Ovary (tissue), 10 donors: ENCODE measurements at places on chromosomes 2 and 18. TPM values are rescaled to one million over a fixed set of nuclear protein-coding genes. Genes with fewer than 3 reads are reported as not detected.
A peak's percentile ranks its signal among the peaks of the same experiment; 100 is the strongest.

- no peak for DNase-seq
Measured at GRCh38 chr2:47063538-47063930, 91.6 kb downstream of the STPG4 start.

DNA sequence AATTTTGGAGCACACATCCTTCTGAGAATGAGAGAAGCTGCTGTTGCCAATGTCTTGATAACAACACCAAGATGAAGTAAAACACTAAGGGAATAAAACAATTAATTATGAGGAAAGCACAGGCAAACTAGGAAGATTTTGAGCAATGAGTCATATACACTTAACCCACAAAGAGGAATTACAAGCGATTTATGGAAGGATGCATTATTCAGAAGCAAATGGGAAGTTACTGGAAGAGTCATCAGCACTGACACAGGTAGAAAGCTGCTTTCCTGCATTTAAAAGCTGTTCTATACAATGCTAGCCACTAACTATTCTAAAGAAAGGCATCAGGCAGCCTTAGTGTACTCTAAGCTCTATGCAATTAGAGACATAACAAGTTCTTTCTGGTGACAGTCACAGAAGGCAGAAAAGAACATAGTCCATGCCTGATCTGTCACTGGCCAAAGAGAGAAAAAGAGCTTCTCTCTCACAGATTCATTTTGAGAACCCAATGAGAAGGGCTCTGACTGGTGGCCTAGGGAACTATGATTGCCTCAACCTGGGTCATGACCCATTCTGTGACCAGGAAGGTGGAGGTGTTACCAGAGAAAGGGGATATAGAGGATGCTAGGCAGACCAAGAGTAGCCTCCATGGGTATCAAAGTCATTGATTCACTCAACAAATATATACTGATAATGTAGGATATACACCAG is 45.4 kb downstream of the M1AP start:
- DNase-seq = no peak

The RND3 gene
- 13.8 TPM for polyA plus RNA-seq

GRCh38 chr2:10004401-10004800 is 38.9 kb upstream of the KLF11 start:
- no peak for DNase-seq

DNA sequence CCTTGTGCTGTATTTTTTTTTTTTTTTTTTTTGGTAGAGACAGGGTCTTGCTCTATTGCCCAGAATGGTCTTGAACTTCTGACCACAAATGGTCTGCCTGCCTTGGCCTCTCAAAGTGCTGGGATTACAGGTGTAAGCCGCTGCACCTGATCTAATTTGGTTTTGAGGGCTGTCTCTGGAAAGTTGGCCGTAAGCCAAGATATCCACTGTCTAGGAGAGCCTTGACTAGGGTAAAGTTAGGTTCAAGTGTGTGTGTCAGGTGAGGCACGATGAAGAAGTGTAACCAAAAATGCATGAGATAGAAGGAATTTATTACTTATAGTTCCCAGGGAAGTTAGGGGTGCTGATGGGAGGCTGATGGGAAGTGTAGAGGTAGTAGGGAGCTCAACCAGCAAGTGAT is 46.7 kb downstream of the INO80C start:
- DNase-seq = no peak

- DNase-seq = no peak
Measured at GRCh38 chr2:9982891-9983290, 31.4 kb downstream of the GRHL1 start.

The CERKL gene
- 0.13 TPM for polyA plus RNA-seq

GRCh38 chr2:197152451-197153228 is 157.9 kb downstream of the ANKRD44 start:
- DNase-seq = no peak

DNA sequence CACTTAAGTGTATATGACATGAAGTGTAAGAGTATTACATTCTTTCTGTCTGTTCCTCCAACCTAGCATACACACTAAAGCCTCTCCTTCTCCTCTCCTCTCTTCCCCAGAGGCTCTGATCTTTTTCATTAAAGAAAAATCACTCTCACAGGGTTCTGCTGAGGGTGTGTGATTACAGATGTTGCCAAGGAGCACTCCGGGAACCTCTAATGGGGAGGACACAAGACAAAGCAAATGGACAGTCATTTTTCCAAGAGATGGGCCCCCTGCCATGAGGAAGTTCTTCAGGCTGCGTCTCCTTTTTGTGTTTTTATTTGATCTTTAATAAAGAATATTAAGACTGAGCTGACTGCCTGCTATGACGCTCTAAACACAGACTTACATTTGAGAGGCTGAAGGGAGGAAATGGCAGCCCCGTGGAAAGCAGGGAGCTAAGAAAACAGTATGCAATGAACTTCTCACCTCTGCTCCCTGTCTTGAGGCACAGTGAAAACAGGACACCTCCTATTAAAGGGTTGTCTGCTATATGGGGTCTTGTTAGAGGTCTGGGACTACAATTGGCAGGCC is 578.1 kb downstream of the PIK3C3 start:
- no peak for DNase-seq

- DNase-seq = no peak
Measured at GRCh38 chr2:9498210-9498609, 23.9 kb downstream of the IAH1 start.

- no peak for DNase-seq
Measured at GRCh38 chr2:15856318-15856717, 84.0 kb upstream of the MYCN start.

- DNase-seq = no peak
Measured at GRCh38 chr2:205769495-205769850, 87.2 kb downstream of the NRP2 start.

The LYPD6 gene
- 1.0 TPM for polyA plus RNA-seq

- DNase-seq = no peak
Measured at GRCh38 chr2:192029089-192029488, 165.6 kb downstream of the TMEFF2 start.

GRCh38 chr2:23939987-23940717 is at the start of gene UBXN2A:
TSS of gene UBXN2A (plus strand) at chr2:23940463. CDS start at chr2:23958315, 17,852 bp downstream.
- peak; percentile 89 for DNase-seq

GRCh38 chr2:164457271-164457670 is 164.0 kb downstream of the GRB14 start:
- no peak for DNase-seq

DNA sequence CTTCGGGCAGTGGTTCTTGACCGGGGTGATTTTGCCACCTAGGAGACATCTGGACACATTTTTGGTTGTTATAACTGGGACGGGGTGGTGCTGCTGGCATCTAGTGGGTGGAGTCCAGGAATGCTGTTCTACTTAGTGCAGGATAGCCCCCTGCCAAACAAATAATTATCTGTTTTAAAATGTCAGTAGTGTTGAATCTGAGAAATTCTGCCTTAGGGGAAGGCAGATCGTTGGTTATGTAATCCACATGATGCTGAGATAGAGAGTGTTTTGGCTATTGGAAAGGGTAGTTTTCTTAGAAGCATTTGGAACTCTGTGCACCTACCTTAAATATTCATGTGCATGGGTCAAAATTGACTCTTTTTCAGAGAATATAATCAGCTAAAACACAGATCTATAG is 199.0 kb downstream of the TPGS2 start:
- no peak for DNase-seq

The G6PC2 gene
- polyA plus RNA-seq = not detected

The CXCR1 gene
- polyA plus RNA-seq = 1.4 TPM

The CCT4 gene
- 165 TPM for polyA plus RNA-seq

DNA sequence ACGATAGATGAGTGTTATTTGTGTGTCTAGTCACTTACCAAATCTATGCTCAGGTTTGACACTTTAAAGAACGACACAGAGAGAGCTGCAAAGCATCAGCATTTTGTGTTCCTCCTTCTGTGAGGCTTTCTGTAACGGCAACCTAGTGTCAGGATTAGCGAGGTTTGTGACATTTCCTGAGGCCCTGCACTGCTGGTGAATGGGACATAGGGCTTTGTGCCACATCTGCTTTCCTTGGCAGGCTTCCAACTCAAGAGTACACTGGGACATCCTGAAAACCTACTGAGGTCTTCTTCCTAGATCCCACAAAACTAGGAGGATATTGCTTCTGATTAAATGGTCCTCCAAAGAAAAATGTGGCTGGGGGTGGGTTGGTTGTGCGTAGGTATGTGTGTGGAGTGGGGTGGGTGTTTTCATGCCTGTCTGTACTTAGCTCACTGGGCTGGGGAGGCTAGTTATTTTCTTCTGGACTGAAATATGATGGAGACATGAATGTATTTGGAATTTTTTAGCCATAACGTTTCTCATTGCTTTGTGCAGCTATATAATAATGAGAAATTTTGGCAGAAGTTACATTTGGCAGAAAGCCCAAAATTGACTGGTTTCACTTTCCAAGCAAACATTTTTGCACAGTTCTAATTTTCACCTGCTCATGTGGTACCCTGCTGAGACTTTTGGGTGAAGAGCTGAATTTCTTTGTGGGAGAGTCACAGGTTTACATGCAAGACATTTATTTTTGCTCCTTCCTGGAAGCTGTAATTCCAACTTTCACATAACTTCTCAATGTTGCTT is 308.4 kb downstream of the XIRP2 start:
- DNase-seq = no peak

The CTLA4 gene
- 0.04 TPM for polyA plus RNA-seq

DNA sequence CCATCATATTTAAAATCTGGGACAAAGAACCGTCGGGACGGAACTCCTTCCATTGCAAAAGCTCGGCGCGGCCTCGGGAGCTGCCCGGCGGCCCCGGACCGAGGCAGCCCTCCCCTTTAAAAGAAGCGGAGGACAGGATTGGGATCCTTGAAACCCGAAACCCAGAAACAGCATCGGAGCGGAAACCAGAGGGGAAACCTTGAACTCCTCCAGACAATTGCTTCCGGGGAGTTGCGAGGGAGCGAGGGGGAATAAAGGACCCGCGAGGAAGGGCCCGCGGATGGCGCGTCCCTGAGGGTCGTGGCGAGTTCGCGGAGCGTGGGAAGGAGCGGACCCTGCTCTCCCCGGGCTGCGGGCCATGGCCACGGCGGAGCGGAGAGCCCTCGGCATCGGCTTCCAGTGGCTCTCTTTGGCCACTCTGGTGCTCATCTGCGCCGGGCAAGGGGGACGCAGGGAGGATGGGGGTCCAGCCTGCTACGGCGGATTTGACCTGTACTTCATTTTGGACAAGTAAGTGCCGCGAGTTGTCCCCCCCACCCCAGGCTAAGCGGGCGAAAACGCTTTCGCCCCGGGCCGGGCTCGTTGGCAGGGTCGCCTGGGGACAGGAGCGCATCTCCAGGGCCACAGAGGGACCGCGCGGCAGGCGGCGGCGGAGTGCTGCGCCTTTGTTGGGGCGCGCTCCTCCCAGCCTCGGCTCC is at the start of gene ANTXR1:
ANTXR1 (plus strand) TSS at position 38 of the 698 bp plus-strand sequence; CDS start at position 359, 321 bp downstream.
- DNase-seq = peak; percentile 79

DNA sequence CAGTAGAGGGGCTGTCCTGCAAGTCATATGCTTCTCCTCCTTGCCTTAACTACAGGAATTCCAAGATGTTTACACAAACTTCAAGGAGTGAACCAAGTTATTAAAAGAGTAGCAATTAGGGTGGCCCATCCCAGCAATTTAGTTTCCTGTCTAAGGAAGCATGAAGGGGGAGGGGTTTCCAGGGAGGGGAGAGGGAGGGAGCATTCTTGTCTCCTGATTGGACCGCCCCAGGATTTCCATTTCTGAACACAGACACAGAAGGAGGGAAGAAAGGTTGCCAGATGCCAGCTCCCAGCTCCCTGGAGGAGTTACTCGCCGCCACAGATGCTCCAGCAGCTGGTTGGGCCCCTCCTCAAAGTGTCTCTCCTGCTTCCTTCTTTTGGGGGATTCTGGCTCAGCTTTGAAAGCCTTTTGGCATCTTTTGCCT is 107.6 kb downstream of the TRIB2 start:
- DNase-seq = no peak

DNA sequence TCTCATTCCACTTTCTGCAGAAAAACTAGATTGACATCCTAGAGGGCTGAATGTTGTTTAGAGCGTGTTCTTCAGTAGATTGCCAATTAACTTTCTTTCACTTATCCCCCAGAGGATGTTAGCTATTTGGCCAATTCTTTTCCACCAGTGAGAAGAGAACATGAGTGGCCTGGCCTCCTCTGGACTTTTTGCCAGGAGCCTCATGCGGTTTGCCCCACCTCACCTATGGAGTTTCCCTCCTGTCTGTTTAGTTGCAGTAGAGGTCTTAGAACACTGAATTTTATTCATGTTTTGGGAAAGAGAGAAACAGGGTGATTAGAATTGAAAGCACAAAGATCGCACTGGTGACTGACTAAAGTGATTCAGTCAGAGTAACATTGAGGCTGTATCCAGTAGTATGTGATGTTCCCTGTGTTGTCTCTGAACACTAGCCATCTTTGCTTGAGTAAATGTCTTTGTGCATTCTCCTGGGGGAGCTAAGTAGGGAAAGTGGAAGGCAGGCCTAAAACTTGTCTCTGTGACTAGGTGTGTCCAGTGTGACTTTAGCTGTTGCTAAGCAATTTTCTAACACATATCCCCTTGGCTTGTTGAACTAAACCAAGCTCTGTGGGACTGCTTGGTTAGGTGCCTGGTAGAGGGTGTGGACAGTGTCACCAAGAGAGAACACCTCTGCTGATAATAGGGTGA is 34.0 kb downstream of the UGP2 start:
- DNase-seq = no peak

- no peak for DNase-seq
Measured at GRCh38 chr18:755506-755905, 43.1 kb upstream of the ENOSF1 start.

The CXCR4 gene
- 8.9 TPM for polyA plus RNA-seq

The GPAT2 gene
- polyA plus RNA-seq = 0.50 TPM

DNA sequence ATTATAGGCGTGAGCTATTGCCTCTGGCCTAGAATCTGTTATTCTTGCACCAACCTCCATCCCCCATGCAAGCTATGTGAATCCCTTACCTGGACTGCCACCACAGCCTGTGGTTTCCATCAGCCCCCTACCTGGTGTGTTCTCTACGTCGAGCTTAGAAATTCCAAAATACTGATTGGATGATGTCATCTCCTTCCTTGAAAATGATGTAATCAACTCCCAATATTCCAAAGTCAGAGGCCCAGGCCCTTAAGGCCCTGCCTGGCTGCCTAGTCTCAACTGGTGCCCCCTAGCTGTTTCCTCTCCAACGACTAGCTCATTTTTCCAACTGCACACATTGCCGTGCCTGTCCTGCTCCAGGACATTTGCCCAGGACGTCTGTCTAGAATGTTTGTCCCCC is 41.3 kb upstream of the GBX2 start:
- no peak for DNase-seq

DNA sequence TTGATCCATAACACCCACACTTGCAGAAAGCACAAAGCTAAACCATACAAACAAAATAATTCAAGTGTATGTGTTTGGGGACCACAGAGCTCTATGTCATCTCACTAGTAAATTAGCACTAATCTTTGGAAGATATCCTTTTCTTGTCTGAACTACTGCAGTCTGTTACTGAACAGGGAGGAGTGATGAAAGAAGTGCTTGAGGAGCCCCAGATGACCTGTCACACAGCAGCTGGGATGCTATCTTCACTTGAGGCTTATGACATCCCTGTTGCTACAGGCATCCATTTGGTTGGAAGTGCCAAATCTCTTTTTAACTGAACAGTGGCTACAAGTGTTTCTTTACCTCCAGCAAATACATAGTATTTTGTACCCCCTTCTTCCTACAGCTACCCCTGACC is 386.3 kb upstream of the CHAC2 start:
- DNase-seq = no peak

GRCh38 chr2:11996618-11997017 is 250.2 kb downstream of the LPIN1 start:
- DNase-seq = no peak

The NMUR1 gene
- 0.40 TPM for polyA plus RNA-seq

- DNase-seq = no peak
Measured at GRCh38 chr2:221567809-221568208, 4.3 kb downstream of the EPHA4 start.
